ENCODE measurements at places on chromosomes 6 and 20. TPM values are rescaled to one million over a fixed set of nuclear protein-coding genes. Genes with fewer than 3 reads are reported as not detected.

DNA sequence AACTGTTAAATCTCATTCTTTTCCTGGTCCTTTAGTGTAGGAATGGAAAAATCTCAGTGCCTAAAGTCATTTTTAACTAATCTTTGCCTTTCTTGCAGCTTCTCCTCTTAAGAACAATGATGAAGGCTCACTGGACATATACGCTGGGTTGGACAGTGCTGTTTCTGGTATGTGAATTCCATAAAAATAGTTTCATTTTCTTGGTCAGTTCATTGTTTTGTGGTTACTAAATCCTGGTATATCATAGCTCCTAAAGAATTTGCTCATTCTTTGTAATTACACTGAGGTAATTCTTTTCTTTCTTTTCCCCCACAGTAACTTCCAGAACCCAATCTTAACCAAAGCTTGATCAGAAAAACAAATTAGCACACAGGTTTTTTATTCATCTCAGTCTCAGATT, 23.4 kb downstream of the CASP8AP2 start:
- no peak for DNase-seq

- DNase-seq = no peak
Observed at GRCh38 chr6:144723431-144723830, 438.3 kb downstream of the UTRN start.

- DNase-seq = no peak
Observed at GRCh38 chr6:142871910-142872331, 73.1 kb downstream of the HIVEP2 start.

DNA sequence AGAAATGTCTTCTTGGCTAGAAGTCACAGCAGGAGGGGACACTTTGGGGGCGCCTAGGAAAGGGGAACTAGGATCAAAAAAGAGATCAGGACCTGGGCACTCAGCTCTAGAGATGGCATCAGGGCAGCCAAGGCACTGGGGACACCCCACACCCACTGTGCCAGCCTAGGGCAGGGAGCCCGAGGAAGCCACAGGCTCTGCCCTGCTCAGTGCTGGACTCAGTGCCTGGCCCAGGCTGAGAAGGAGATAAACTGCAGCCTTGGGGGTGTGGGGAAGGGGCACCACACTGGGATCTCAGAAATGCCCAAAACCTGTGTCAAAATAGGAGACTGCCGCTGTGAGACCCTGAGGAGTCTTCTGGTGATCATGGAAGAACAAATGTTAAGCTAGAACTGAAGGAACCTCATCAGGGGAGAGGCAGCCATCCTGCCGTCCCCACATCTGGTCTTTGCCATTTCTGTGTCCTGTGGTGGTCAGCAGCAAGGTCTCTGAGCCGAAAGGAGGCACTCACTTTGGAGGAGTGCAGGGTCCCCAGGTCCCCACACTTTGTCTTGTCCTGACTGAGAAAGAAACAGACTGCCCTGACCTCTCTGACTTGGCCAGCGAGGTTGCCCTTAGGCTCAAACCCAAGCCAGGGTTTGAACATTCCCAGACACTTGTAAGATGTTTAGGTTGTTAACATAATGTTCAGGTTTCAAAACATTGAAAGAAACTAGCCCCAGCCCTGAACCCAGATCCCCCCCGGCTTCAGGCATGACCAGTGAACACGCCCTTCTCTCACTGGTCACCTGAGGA, 2.3 kb downstream of the ARFRP1 start:
- no peak for DNase-seq

- no peak for DNase-seq
Observed at GRCh38 chr6:57180596-57180995, 8.5 kb downstream of the BAG2 start.

GRCh38 chr20:24767623-24768100, 181.4 kb upstream of the CST7 start:
- no peak for DNase-seq

- no peak for DNase-seq
Observed at GRCh38 chr20:13325033-13325432, 104.0 kb downstream of the ISM1 start.

GRCh38 chr20:21739682-21740081, 34.2 kb downstream of the PAX1 start:
- DNase-seq = no peak

- peak; percentile 23 for DNase-seq
Observed at GRCh38 chr6:163183806-163184205, 230.7 kb upstream of the QKI start.

- no peak for DNase-seq
Observed at GRCh38 chr6:10880366-10880765, 1.5 kb downstream of the GCM2 start.

DNA sequence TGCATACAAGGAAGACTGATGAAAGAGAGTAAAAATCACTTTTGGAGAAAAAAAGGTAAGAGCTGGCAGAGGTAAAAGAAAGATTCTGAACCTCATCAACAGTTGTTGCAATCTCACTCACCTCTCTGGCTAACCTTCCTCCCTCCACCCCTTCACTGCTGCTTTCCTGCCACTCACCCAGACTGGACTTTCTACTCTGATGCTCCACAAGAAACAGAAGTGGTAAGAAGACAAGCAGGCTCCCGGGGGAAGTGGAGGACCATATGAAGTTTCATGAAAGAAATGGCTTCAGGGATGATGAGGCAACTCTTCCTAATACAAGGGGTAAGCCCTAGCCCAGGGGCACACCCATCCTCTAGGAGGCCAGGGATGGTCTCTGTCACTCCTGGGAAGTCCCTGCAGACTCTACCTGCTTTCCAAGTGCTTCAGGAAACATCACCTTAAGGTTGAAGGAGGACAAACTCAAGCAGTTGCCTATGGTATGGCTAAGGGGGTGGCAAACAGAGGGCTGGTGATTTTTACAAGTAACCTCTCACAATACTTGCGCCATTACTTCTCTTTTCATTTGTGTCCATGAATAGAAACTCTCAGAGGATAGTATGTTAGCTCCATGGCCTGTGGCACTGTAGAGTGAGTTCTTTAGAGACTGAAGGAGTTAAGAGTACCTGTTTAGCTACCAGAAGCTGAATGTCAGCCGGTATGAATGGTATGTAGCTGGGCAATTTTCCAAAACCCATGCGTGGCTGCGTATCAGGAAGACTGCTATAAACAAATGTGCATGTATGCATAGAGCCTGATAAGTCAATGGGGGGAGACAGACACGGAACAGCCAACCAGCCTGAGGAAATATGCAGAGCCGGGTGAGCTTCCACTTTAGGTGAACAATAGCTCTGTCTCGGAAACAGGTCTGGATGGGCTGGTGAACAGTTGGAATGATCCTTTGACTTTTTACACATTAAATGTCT, 112.0 kb downstream of the BACH2 start:
- DNase-seq = peak; percentile 16

Gene CST5
- not detected for total RNA-seq

Gene UFL1
- 34.5 TPM for total RNA-seq

Gene MROH8
- total RNA-seq = 1.7 TPM

Gene NFKBIE
- total RNA-seq = 7.2 TPM

Gene CALHM6
- total RNA-seq = 3.4 TPM
